ENCODE measurements at places on chromosomes 11 and 22.

DNA sequence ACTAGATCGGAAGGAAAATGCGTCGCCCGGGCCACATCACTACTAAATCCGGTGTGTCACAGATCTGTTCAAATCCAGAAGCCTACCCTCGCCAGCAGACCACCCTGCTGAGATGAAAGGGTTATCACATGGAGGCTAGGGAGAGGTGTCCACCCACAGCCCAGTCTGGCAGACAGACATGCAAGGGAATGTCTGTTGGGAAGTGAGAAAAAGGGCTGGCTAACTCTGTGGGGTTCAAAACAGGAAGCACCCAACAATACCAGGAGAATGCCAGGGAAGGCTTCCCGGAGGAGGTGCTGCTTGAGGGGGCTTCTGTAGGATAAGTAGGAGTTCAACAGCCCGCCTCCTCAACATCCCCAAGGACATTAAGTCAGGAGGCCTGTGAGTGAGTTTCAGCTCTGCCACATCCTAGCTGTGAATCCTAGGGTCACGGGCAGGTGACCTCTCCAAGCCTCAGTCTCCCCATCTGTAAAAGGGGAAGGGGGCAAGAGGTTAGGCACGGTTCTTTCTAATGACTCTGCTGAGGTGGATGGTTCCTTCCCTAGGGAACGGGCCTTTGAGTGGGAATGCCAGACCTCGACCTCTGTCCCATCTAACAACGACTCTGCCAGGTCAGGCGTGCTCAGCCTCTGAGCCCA lies 1.1 kb downstream of the TPST2 start:
- DNase-seq, result no peak

GRCh38 chr11:115501502-115501892 lies 2.7 kb downstream of the CADM1 start:
- DNase-seq, result no peak

GRCh38 chr11:119512369-119512768 lies 89.4 kb upstream of the THY1 start:
- no peak for DNase-seq

GRCh38 chr11:74721479-74721835 lies 9.8 kb downstream of the CHRDL2 start:
- DNase-seq, result no peak

- DNase-seq, result peak; percentile 75
Observed at GRCh38 chr11:6703247-6704063, 20.3 kb upstream of the MRPL17 start.

GRCh38 chr22:49959782-49960158 lies 802 bp upstream of the PIM3 start:
- no peak for DNase-seq

DNA sequence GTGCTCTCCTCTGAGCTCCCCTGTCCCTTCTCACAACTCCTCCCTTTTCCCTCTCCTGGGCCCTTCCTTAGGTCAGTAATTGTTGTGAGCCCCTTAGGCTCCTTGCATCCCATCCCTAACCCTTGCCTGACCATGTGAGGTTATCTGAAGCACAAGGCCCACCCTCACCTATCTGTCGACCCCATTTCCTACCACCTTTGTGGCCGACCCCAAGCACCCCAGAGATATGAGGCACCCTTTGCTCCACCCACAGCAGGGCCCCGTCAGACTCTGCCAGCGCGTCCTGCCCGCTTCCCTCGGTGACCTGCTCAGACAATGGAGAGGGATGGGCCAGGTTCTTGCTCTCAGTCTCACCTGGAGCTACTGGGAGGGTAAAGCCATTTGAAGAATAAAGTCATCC lies 1.3 kb downstream of the GNG3 start:
- no peak for DNase-seq

GRCh38 chr11:123537726-123538125 lies 107.7 kb downstream of the GRAMD1B start:
- DNase-seq, result no peak

GRCh38 chr11:70070706-70071105 lies 7.4 kb upstream of the ANO1 start:
- no peak for DNase-seq

DNA sequence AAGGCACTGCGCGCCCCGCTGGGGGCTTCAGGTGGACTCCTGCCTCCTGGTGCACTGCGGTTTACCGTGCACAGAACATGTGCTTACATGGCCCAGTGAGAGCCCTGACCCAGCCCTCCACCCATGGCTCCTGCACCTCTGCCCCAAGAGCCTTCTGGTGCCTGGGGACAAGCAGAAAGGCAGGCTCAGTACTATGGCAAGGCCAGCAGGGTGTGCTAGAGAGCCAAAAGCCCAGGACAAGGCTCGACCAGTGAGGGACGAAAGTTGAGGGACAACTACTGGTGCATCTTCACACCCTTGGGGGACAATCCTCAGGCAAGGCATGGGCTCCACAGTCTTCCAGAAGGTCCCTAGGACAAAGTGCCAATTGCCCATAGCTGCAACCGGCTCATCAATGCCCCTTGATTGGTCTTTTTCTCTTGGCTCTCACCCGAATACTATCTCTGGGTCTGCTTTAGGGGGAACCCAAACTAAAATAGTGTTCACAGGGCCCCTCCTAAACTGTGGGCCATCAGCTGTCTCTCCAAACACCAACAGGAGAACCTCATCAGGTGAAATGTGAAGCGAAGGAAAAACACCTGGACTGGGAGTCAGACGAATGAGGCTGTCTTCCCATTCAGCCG lies 13.5 kb downstream of the PGA5 start:
- peak; percentile 59 for DNase-seq

GRCh38 chr11:3134651-3135480 lies 30.2 kb downstream of the OSBPL5 start:
- DNase-seq, result no peak

DNA sequence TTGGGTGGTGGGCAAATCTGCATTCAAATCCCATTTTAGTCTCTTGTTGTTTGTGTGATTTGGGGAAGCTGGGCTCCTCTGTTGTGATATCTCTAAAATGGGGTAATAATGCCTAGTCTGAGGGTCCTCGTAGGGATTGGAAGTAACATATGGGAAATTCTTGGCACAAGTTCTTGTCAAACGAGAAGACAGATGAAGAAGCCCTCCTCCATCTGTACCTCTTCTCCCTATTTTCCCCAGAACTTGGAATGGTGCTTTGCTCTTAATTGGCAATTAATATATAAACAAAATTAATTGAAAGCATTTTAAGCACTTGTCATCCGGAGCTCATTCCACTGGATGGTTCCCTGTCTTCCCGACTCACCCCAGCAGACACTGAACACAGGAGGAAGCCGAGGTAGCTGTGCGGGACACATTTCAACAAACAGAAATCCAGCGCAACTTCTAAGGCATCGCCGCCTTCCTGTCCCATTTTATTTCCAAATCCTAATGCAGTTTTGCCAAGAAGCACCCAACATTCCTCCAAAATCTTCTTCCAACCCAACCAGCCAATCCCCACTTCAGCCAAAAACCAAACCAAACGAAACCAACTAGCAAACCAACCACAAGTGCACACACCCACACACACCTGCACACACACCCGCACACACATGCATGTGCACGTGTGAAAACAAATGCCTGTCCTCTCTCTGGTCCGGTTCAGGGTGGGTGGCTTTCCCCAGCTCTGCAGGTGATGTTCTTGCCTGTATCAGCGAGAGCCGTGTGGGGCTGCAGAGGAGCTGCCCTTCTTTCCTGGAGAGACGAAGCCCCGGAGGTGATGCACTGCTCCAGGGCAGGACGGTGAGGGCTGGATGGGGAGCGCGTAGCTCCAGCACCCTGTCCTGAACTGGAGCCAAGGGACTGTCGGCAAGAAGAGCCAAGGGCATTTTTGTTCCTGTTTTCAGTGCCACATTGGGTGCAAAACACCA lies 100.8 kb upstream of the B3GAT1 start:
- no peak for DNase-seq

DNA sequence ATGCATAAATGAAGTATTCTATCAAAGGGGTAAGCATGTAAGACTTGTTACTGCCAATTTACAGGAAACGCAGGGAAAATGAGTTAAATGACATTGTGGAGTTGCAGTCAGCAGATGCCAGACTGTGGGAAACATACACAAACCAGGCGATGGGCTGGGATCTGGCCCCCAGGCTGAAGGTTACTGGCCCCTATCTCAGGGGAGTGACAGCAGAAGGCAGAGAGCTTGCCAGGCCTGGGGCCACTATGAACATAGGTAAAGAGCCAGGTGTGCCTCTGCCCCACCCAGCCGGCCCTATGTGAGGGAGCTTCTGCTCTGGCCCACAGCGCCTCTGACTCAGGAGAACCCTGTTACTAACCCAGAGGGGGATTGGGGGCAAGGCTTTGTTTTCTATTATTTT lies 26.1 kb upstream of the SLC25A1 start:
- DNase-seq, result no peak

GRCh38 chr22:50317674-50318073 lies 9.1 kb downstream of the DENND6B start:
- no peak for DNase-seq

DNA sequence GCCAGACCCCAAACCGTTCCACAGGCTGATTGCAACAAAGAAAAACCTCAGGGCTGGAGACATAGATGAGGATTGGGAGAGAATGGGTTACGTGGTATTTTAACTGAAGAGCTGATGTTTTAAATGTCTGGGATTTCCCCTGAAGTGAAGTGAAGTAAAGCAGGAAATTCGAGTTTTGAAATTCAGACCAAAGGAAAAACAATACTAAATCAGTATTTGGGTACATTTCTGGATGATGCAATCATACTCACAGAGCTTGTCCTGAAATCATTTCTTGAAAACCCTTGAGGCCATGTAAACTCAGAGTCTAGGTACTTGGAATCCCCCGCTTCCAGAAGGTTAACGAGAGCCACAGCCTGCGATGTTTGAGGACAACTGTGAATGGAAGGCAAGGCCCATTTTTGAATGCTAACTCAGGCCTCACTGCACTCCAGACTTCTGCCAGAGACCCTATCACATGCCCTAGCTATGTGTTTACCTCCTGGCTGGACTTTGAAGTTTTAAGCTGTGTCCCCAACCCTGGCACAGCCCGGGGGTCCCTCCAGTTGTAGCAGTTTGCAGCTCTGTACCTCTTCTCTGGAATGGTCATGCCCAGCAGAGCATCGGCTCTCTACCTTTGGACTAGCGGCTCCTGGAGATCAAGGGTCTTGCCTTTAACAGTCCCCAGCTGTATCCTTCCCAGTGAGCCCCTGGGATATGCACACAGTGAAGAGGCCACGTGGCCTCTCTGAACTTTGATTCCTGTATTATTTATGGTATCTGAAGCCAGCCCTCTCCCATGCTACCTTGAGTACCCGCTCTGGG lies 5.4 kb upstream of the FTH1 start:
- peak; percentile 93 for DNase-seq

GRCh38 chr11:42552786-42553185 lies 759.0 kb upstream of the API5 start:
- DNase-seq, result no peak

GRCh38 chr22:46108564-46109473 lies 41.5 kb upstream of the PPARA start:
- DNase-seq, result peak; percentile 71

GRCh38 chr11:73215191-73216134 lies 2.6 kb upstream of the P2RY2 start:
- DNase-seq, result no peak

DNA sequence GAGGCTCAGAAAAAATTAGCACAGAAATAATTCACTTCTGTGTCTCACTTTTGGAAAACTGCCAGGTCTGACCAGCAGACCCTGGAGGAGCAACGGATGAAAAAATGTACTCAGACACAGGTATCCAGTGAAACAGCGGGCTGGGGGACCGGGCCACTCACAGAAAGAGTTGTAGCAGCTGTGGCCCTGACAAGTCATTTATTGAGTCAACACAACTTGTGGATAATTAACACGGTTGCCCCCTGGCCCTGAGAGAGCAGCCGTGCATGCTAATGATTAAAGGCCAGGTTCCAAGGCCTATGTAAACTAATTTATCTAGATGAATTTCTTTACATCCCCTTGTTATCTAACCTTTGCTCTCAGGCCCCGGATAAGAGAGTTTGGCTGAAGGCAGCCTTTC lies 131.3 kb downstream of the AASDHPPT start:
- DNase-seq, result no peak

DNA sequence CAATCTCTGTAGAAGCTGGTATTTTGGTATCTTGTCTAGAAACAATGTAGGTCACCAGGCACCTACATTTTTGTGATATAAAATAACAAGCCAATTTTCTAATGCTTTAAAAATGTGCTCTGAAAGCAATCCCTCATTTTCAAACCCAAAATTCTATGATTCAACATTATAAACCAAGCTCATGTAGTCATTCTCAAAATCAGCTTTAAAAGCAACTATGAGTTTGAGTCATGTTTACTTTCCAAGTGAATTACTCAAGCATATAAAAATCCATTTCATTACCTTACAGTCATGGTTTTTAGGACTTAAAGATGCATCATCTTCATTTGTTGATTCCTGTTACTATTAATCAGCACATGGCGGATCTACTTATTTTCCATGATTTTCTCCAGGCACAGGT lies 216.4 kb downstream of the GRM5 start:
- peak; percentile 79 for DNase-seq

- DNase-seq, result no peak
Observed at GRCh38 chr22:27687984-27688545, 113.5 kb downstream of the MN1 start.

DNA sequence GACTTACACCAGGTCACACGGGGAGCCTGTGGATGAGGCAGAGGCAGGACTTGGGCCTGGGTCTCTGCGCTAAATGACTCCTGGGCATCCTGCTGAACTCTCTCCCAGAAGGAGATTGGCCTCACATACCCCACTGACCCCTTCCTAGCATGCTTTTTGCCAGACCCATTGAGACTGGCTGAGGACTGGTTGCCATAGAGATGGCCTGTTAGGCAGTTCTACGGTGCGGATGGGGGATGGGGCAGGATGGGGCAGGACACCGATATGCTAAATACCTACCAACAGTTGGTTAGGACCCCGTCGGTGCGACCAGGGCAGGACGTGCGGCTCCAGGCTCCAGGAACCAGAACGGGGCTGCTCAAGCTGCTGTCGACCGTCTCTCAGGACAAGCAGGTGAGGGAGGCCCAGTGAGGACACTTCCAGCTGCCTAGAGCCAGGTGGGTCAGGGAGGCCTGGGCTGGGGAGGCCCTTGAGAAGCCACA lies at the start of gene TSGA10IP:
TSGA10IP (plus strand) TSS at position 51 of the 482 bp plus-strand sequence; CDS start at position 247, 196 bp downstream.
- DNase-seq, result no peak

GRCh38 chr11:127639916-127640315 lies 639.3 kb upstream of the KIRREL3 start:
- DNase-seq, result no peak

- DNase-seq, result no peak
Observed at GRCh38 chr22:28771195-28771791, 1.2 kb upstream of the CCDC117 start.

- DNase-seq, result peak; percentile 65
Observed at GRCh38 chr11:16924826-16925560, 89.2 kb downstream of the PLEKHA7 start.

DNA sequence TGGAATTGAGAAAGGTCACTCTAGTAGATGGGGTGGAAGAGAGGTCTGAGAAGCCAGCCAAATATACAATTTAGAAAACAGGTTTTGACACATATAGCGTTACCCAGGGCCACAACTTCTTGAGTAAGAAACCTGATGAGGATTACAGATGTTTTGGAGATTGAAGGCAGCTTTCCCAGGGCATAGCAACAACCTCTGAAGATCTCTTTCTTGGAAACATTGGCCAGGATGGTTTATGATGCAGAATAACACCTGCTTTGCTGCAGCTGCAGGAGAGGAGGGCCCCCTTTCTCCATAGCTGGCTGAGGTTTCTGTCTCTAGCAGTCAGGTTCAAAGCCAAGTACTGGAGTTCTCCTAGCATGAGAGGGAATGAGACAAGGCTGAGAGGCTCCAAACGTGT lies 75.1 kb upstream of the NUP50 start:
- no peak for DNase-seq

GRCh38 chr11:57397394-57397990 lies 7.0 kb upstream of the PRG2 start:
- no peak for DNase-seq

Data from fibroblast of lung (primary cell).